A172 (cell line): ENCODE measurements at places on chromosomes 6 and 20. TPM values are rescaled to one million over a fixed set of nuclear protein-coding genes. Genes with fewer than 3 reads are reported as not detected.

TSBP1 gene
- not detected in 2 replicates for total RNA-seq

GPLD1 gene
- 0.36 and 0.55 TPM in 2 replicates for total RNA-seq

PSORS1C2 gene
- not detected in 2 replicates for total RNA-seq

OVOL2 gene
- total RNA-seq = not detected in 2 replicates

PNLDC1 gene
- not detected in 2 replicates for total RNA-seq

RALY gene
- 126 and 147 TPM in 2 replicates for total RNA-seq

GNMT gene
- 0.24 TPM in 1 of 2 replicates, not detected in the other for total RNA-seq

EPHA7 gene
- total RNA-seq = not detected in 2 replicates

PSORS1C1 gene
- 1.1 and 3.4 TPM in 2 replicates for total RNA-seq

CTNNBL1 gene
- total RNA-seq = 35.0 and 48.0 TPM in 2 replicates

CTAGE9 gene
- not detected in 2 replicates for total RNA-seq

SEMG1 gene
- not detected in 2 replicates for total RNA-seq

TOX2 gene
- 1.2 and 3.7 TPM in 2 replicates for total RNA-seq

MAS1 gene
- not detected in 2 replicates for total RNA-seq

PLA2G7 gene
- not detected in 2 replicates for total RNA-seq

OR2H2 gene
- total RNA-seq = not detected in 2 replicates

OPRM1 gene
- not detected in 2 replicates for total RNA-seq

C6orf58 gene
- 0.21 and 0.24 TPM in 2 replicates for total RNA-seq

DEFB132 gene
- total RNA-seq = not detected in 2 replicates

NR2E1 gene
- 0.05 TPM in 1 of 2 replicates, not detected in the other for total RNA-seq

SNRPB gene
- 787 and 874 TPM in 2 replicates for total RNA-seq
